GM03348 (cell line): ENCODE measurements at places on chromosomes 3 and 15.
A peak's percentile ranks its signal among the peaks of the same experiment; 100 is the strongest.

- DNase-seq = no peak
These were observed 21.1 kb upstream of the SKOR1 start for GRCh38 chr15:67803996-67804843.

- no peak for DNase-seq
These were observed 40.4 kb downstream of the CCR3 start for GRCh38 chr3:46282696-46283095.

- DNase-seq = no peak
These were observed 101.6 kb downstream of the GREM1 start for GRCh38 chr15:32819448-32819847.

- DNase-seq = peak; percentile 91
These were observed at the start of gene MAP6D1 for GRCh38 chr3:183825456-183826161. Gene MAP6D1 (minus strand): TSS chr3:183825577. CDS start chr3:183825547, 30 bp downstream.

GRCh38 chr3:56970461-56970879 is 90.0 kb upstream of the SPATA12 start:
- no peak for DNase-seq

- no peak for DNase-seq
These were observed 294.3 kb upstream of the GBE1 start for GRCh38 chr3:82055792-82056191.
